ENCODE measurements at places on chromosomes 13 and 19. TPM values are rescaled to one million over a fixed set of nuclear protein-coding genes. Genes with fewer than 3 reads are reported as not detected.

DNA sequence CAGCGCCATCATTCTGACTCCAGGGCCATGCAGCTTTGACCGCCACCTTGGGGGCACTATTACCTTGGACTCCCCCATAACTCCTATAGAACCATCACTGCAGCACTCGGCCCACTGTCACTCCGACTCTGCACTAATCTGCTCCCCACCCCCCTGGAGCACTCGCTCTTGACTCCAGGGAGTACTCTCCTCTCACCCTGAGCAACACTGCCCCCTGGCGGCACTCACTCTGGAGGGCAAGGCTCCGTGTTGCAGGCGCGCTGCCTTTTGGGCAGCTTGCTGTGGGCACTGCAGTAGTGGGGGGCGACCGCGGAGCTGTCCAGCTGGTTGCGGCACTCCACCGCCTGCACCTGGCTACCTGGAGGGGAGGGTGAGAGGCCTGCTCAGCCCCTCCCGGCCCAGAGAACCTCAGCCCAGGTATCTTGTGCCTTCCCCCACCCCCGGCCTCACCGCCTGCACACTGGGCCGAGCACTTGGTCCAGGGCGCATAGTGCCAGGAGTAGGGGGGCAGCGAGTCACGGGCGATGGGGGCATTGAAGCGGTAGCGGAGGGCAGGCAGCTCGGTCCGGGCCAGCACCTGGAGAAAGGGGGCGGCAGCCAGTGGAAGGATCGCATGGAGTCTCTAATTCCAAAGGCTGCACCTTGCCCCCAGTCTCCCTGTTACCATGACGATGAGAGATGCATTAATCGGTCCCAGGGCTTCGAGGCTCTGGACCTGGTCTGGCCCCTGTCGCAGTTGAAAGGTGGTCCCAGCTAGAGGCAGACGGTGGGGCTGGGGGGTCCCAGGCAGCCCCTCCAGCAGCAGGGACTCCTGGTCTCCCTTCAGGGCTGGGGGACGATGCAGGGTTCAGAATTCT, 8.9 kb upstream of the MYO1F start:
- no peaks in the 10 kb centered on the region for H3K36me3 ChIP-seq
- no peak for DNase-seq
- no peak overlapping the region for H3K4me3 ChIP-seq
- no peak overlapping the region for H3K27ac ChIP-seq
- no peaks in the 10 kb centered on the region for H3K27me3 ChIP-seq
- no peaks in the 10 kb centered on the region for H3K4me1 ChIP-seq

Gene HS6ST3
- 4.9 TPM for total RNA-seq

DNA sequence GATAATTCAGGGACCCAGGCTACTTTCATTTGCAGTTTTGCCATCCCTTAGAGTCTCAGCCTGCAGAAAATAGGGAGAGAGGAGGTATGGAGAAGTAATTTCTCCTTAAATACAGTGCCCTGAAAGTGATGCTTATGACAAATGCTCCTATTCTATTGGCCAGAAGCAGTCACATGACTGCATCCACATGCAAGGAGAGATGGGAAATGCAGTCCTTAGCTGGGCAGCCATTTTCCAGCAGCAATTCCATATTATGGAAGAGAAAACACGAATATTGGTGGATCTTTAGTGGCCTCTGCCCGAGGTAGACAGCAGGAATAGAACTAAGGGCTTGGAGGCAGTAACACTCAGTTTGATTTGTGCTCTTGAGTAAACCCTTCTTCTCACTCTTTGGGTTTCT, 39.4 kb downstream of the VAV1 start:
- no peak overlapping the region for H3K4me3 ChIP-seq
- no peaks in the 10 kb centered on the region for H3K4me1 ChIP-seq
- H3K27me3 ChIP-seq, result no peaks in the 10 kb centered on the region
- H3K27ac ChIP-seq, result no peak overlapping the region
- no peak for DNase-seq

Gene SLC25A41
- total RNA-seq, result 0.23 TPM

- DNase-seq, result no peak
- H3K27me3 ChIP-seq, result no peaks in the 10 kb centered on the region
- no peaks in the 10 kb centered on the region for H3K4me1 ChIP-seq
- no peak overlapping the region for H3K27ac ChIP-seq
Observed at GRCh38 chr19:54141356-54141755, 3.8 kb downstream of the CNOT3 start.

GRCh38 chr13:85312071-85312470, 487.1 kb downstream of the SLITRK6 start:
- DNase-seq, result no peak
- H3K36me3 ChIP-seq, result no peaks in the 10 kb centered on the region
- H3K27me3 ChIP-seq, result no peaks in the 10 kb centered on the region
- H3K4me1 ChIP-seq, result no peaks in the 10 kb centered on the region
- no peak overlapping the region for H3K27ac ChIP-seq

- H3K4me3 ChIP-seq, result no peak overlapping the region
- H3K36me3 ChIP-seq, result no peaks in the 10 kb centered on the region
- DNase-seq, result no peak
- no peaks in the 10 kb centered on the region for H3K27me3 ChIP-seq
- H3K4me1 ChIP-seq, result no peaks in the 10 kb centered on the region
- no peak overlapping the region for H3K27ac ChIP-seq
Observed at GRCh38 chr19:39623946-39624345, 21.6 kb downstream of the LGALS13 start.

Gene ZNF98
- 4.9 TPM for total RNA-seq
